Activated CD4-positive, CD25-positive, alpha-beta regulatory T cell treated with anti-CD3 and anti-CD28 coated beads, Interleukin-2, amount 50 U/mL, for 24 hours (primary cell): ENCODE measurements at places on chromosomes 1 and 21.

- ATAC-seq = no peak
Measured at GRCh38 chr1:53634571-53634979, 104.4 kb downstream of the GLIS1 start.

DNA sequence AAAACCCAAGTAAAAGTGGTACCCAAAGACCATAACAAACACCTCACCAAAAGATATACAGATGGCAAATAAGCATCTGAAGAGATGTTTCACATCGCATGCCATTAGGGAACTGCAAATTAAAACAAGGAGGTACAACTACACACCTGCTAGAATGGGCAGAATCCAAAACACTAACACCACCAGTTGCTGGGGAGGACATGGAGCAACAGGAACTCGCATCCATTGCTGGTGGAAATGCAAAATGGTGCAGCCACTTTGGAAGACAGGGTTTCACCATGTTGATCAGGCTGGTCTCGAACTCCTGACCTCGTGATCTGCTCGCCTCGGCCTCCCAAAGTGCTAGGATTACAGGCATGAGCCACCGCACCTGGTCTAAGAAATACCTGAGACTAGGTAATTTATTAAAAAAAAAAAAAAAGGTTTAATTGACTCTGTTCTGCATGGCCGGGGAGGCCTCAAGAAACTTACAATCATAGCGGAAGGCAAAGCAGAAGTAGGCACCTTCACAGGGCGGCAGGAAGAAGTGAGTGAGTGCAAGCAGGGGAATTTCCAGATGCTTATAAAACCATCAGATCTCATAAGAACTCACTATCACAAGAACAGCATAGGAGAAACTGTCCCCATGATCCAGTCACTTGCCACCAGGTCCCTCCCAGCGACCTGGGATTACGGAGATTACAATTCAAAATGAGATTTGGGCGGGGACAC lies 30.2 kb upstream of the PRSS38 start:
- no peak for ATAC-seq

GRCh38 chr1:177307771-177308170 lies 137.0 kb downstream of the BRINP2 start:
- ATAC-seq = no peak

GRCh38 chr21:46000731-46001641 lies 19.4 kb downstream of the COL6A1 start:
- ATAC-seq = no peak

GRCh38 chr1:47137198-47137597 lies at the start of gene CYP4A22:
CYP4A22 (plus strand) TSS chr1:47137441; CDS start chr1:47137486, 45 bp downstream.
- no peak for ATAC-seq

DNA sequence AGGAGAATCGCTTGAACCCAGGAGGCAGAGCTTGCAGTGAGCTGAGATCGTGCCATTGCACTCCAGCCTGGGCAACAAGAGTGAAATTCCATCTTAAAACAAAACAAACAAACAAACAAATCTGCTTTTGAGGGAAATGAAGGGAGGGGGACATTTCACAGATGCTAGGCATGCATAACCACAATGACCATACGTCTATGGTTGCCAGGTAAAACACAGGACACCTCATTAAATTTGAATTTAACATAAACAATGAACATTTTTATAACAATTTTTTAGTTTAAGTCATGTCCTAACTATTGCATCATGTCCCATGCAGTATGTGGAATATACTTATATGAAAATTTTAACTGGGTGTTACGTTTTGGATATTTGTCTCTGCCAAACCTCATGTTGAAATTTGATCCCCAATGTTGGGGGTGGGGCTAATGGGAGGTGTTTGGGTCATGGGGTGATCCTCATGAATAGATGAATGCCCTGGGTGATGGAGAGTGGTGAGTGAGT lies 31.0 kb upstream of the ZBTB18 start:
- ATAC-seq = no peak

DNA sequence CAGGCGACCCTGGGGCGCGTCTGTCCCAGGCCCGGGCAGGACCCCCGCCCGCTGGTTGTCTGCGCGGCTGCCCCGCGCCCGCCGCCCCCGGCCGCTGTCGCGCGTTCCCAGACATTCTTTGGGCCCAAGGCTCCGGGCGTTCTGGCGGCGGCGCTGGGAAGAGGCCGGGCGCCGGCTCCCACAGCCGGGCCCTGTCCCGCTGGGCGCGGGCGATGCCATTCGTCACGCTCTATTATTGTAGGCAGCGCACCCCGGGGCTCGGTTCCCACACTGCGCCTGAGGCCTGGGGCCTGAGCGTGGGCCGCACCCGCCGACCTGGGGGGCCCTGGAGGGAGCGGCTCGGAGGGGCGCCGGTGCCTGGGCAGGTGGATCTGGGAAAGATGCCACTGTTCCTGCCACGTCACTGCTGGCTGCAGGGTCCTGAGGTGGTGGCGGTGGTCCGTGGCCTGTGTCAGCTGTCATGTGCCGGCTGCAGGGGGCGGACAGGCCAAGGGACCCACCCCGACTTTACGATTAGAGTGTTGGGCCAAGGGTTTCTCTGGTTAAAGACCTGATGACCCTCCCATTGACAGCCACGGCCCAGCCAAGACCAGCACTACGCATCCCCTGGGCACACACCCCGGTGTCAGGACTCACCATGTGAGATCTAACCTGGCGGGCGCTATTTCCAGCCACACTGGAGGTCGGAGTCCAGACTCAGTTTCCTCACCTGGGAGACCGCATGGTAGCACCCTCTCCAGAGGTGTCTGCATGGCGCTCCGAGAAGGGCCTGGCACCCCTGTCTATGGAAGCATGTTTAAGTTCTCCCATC lies 55.1 kb upstream of the ADARB1 start:
- no peak for ATAC-seq

- no peak for ATAC-seq
Measured at GRCh38 chr1:222893255-222893654, 78.4 kb downstream of the DISP1 start.

DNA sequence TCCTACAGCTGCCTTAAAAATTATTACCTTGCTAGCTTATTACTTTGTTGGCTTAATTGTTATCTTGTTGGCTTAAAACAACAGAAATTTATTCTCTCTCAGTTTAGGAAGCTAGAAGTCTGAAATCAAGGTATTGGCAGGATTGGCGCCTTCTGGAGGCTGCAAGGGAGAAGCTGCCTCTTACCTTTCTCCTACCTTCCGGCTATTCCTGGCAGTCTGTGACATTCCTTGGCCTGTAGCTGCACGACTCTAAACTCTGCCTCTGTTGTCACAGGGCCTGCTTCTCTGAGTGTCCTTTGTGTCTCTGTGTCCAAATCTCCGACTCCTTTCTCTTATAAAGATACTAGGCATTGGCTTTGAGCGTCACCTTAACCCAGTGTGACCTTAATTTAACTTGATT lies 579.9 kb upstream of the B3GALT2 start:
- no peak for ATAC-seq

DNA sequence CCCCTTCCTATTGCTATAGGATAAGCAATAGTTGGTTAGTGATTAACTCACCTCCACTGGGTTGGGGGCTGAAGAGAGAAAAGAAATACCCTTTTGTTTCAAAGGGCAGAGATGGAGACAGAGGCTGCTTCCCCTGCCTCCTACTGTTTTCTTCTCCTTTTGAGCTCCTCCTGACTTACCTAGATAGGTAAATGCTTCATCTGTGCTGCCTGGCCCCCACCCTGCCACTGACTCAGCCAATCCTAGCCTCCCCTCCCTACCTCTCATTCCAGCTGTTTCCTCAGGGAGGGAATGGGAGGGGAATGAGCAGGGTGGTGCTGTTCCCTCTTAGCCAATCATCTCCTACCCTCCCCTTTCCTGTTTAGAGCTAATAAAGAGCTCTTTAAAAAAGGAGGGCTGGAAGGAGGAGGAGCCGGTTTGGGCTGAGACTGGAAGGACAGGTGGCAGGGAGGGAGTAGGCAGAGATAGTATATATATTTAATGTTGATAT lies at the start of gene C1orf116:
TSS of gene C1orf116 (minus strand) at position 229 of the 490 bp plus-strand sequence. CDS start 5,158 bp downstream, outside the sequence.
- no peak for ATAC-seq

- ATAC-seq = no peak
Measured at GRCh38 chr1:187275346-187275745, 446.6 kb downstream of the PLA2G4A start.

DNA sequence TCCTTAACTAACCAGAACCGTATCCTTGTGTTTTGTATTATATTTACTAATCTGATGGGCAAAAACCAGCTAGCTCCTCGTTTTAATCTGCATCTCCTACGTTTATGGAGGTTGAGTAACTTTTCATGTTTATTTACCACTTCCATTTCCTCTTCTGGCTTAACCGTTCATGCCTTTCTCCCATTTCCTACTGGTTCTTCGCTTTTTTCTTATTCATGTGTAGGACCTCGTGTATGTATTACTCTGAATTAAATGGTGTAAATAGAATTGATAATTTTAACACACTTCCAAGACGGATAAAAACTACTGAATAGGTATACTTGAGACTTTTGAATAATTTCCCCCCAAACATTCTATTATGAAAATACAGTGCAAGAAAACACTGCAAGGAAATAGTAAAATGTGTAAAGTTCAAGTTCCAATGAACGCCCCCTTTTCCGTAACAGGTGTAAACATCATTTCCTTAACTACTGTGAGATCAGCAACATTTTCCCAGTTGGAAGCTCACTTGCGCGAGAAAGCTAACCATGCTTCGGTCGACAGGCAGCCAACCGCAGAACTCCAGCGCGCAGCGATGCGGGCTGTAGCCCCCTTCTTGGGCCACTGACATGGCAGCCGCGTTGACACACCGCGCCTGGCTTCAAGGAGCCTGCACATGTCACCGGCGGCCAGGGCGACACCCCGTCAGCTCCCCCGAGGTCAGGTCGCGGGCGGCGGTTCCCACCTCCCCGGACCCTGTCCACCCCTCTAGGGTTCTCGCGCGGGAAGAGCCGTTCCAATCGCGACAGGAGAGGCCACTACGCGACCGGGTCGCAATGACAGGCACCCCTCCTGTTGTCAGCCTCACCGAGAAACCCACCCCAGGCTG lies 816 bp downstream of the EDEM3 start:
- peak; percentile 0 for ATAC-seq

GRCh38 chr1:227885648-227886502 lies 61.9 kb downstream of the WNT9A start:
- peak; percentile 27 for ATAC-seq

- no peak for ATAC-seq
Measured at GRCh38 chr1:37147906-37148305, 113.6 kb upstream of the GRIK3 start.

- no peak for ATAC-seq
Measured at GRCh38 chr1:160794376-160794775, 1.6 kb upstream of the LY9 start.

- no peak for ATAC-seq
Measured at GRCh38 chr1:232422898-232423297, 207.0 kb downstream of the SIPA1L2 start.

GRCh38 chr1:165240492-165240891 lies 116.0 kb downstream of the LMX1A start:
- ATAC-seq = no peak

DNA sequence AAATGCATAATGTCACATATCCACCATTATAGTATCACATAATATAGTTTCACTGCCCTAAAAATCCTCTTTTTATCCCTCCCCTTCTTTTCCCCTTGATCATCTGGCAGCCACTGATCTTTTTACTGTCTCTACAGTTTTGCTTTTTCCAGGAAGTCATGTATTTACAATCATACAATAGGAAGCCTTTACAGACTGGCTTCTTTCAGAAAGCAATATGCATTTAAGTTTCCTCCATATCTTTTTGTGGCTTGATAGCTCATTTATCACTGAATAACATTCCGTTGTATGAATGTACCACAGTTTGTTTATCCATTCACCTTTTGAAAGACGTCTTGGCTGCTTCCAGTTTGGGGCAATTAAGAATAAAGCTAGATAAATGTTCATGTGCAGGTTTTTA lies 14.3 kb upstream of the WDTC1 start:
- no peak for ATAC-seq

- ATAC-seq = no peak
Measured at GRCh38 chr1:194355488-194356106, 1169.2 kb upstream of the B3GALT2 start.

- ATAC-seq = no peak
Measured at GRCh38 chr1:177351361-177352108, 180.8 kb downstream of the BRINP2 start.

DNA sequence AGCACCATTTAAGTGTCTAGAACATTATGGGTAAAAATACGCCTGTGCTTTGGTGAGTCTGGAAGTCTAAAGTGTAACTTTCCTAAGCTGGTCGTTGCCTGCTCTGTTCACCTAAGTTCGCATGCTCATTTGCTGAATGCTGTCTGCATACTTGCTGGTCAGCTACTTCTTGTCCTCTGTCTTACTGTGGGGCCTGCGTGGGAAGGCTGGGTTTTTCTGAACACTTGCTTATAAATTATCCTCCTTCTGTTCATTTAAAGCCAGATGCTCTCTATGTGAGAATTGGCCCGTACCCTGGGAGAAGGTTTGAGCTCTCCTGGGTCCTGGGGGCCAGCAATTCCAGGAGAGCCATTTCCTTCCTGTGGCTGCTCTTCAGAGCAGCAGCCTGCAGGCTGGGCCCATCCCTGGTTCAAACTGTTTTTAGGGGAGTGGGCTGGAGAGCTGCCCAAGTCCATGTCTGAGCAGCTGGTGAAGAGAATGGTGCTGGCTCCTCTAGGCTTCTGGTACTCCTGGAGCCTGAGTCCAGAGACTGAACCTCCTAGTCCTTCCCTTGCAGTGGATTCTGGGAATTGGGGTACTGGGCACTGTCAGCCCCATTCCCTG lies 75.7 kb downstream of the GALNT2 start:
- ATAC-seq = no peak

- ATAC-seq = no peak
Measured at GRCh38 chr1:36170643-36171412, 14.9 kb downstream of the MAP7D1 start.

DNA sequence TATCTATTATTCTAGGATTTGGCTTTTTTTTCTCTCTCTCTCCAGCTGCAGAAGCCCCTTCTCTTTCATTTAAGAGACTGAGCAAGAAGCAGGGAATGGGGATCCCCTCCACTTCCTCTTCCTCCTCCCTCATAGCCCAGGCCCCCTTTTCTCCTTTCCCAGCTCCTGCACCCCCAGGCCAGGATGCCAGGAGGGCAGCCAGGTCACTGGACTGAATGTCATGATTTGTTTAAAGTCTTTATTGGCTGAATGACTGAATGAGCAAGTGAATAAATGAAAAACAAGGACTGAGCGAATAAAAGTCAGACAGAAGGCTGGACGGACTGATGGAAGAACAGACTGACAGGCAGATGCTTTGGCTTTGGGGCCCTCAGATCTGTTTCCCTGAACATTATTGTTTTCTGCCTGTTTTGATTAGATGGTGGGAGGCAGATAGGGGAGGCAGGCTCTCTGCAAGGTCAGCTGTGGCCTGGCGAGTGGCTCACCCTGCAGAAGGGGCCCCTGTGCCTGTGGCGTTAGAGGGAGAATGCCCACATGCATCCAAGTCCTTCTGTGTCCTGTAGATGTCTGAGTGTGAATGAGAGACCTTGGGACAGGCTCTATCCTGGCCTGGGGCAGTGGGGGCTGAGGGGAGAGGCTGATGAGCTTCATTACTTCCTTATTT lies 20.3 kb upstream of the ADGRB2 start:
- ATAC-seq = no peak

GRCh38 chr21:45990741-45991605 lies 9.4 kb downstream of the COL6A1 start:
- no peak for ATAC-seq

DNA sequence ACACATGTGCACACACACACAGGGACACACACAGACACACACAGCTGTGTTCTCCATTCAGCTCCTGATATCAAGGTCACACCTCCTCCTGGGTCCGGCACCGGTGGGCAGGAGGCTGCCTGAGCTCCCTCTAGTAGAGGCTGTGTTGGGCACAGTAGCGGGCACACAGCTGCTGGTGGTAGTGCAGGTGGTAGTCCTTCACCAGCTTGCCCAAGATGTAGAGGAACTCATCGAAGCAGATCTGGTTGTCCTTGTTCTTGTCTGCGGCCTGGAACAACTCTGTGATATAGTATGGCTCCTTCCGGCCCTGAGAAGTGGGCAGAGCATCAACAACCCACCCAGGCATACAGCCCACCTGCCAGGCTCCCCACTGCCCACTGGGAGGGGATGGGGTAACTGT lies 5.6 kb upstream of the S100A8 start:
- ATAC-seq = no peak
